ENCODE measurements at places on chromosomes 2 and 18. TPM values are rescaled to one million over a fixed set of nuclear protein-coding genes. Genes with fewer than 3 reads are reported as not detected.

GRCh38 chr2:50018921-50019320 is 864.6 kb upstream of the FSHR start:
- no peak overlapping the region for H3K4me3 ChIP-seq
- no peaks in the 10 kb centered on the region for H3K27me3 ChIP-seq
- DNase-seq, result no peak
- H3K36me3 ChIP-seq, result no peaks in the 10 kb centered on the region
- H3K4me1 ChIP-seq, result no peaks in the 10 kb centered on the region

- no peak for DNase-seq
- no peaks in the 10 kb centered on the region for H3K36me3 ChIP-seq
- H3K27me3 ChIP-seq, result no peaks in the 10 kb centered on the region
- H3K27ac ChIP-seq, result no peak overlapping the region
- no peak overlapping the region for H3K4me3 ChIP-seq
- H3K4me1 ChIP-seq, result no peaks in the 10 kb centered on the region
These were observed 593.9 kb upstream of the ZNF804A start for GRCh38 chr2:184004289-184004947.

DNA sequence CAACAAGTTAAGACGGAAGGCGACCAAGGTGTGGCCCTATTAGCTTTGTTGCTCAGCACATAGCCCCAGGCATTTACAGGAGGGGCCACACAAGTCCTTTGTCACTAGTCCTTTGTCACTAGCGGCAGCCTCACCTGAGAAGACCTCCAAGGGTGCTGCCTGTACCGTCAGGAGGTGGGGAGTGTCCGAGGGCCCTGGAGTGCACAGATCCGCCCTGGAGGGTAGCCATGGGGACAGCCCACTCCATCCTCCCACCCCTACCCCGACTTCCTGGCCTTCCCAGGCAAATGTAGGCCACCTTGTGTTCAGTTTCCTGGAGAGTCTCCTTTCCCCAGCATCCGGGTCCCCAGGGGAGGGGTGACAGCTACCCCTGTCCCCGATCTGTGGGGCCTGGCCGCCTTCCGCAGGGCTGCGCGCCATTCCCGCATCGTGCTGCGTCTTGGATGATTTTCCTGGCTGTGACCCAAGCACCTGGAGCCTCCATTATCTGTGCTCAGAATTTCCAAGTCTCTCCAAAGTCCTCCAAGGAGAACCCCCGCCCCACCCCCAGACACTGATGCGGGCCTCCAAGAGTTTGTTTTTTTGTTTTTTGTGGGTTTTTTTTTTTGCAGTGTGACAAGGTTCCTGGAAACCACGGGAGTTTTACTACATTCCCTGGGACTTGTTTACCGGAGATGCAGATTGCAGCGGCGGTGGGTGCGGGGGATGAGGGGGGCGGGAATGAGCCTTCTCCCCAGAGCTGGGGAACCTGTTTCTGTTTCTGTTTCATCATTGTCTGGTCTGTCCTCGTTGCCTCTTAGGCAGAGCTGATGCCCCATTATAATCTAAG is 28.6 kb downstream of the TEX44 start:
- H3K4me3 ChIP-seq, result peak overlapping the region; percentile 59
- peak overlapping the region; percentile 51 for H3K27ac ChIP-seq
- no peaks in the 10 kb centered on the region for H3K27me3 ChIP-seq
- peaks cover 6% of the 10 kb centered on the region for H3K36me3 ChIP-seq

Gene DPYSL5
- total RNA-seq, result not detected

Gene CROCC2
- total RNA-seq, result not detected
